Fibroblast of skin of left biceps (primary cell): ENCODE measurements at places on chromosomes 6 and 20.
A peak's percentile ranks its signal among the peaks of the same experiment; 100 is the strongest.

- DNase-seq, result no peak
Measured at GRCh38 chr6:44471271-44471981, 83.9 kb downstream of the CDC5L start.

- no peak for DNase-seq
Measured at GRCh38 chr6:53635322-53635721, 30.2 kb downstream of the KLHL31 start.

DNA sequence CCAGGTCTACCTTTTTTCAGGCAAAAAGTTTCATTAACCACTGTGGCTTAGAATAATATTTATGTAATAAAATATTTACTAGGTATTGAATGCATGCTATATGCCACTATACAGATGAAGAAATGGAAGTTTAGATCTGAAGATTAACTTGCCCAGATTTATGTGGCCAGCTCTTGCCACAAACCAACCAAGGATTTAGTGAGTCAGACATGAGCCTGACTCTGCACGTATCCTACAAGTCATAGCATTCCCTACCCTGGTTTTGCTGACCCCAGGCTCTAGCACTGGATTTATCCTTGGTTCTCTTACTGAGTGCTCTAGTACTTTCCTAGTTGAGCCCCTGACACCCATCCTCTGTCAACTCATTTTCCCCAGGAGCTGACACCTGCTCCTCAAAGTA, 75.4 kb downstream of the ANKEF1 start:
- DNase-seq, result no peak

DNA sequence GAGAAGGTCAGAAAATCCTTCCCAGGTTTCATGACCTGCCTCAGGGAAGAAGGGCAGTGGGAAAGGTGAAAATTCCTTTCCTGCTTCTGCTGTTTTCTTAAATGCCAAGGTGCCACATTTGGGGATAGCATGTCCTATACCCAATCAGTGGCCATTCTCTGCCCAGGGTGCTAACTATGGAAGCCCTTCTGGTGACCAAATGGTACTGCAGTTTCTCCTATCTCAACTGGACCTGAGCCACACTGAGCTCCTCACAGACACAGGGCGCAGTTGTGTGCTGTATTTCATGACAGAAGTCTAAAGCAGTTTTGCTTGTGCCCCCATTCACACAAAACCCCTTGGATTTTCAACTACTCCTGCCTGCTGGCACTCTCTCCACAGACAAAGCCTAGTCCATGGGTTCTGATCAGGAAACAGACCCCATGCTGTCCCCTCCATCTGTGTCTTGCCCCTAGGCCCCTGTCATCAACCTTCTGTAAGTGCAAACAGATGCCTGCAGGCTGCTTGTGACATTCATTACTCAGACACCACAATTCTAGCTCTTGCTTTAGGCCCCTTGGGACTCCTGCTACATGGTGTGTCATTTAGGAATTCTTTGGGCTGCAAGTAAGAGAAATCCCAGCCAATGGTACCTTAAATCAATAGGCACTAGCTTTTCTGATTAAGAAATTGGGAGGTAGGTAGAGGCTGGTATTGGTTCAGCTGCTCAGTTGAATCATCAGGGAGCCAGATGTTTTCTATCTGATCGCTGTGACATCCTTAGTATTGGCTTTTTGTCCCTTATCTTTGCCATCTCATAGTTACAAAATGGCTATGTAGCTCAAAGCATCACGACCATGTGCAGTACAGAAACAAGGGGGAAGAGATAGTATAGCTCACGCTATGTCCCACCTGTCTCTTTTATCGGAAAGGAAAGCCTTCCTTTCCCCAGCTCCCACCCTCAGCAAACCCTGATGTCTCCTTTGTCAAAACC, 147.8 kb downstream of the CD83 start:
- no peak for DNase-seq

DNA sequence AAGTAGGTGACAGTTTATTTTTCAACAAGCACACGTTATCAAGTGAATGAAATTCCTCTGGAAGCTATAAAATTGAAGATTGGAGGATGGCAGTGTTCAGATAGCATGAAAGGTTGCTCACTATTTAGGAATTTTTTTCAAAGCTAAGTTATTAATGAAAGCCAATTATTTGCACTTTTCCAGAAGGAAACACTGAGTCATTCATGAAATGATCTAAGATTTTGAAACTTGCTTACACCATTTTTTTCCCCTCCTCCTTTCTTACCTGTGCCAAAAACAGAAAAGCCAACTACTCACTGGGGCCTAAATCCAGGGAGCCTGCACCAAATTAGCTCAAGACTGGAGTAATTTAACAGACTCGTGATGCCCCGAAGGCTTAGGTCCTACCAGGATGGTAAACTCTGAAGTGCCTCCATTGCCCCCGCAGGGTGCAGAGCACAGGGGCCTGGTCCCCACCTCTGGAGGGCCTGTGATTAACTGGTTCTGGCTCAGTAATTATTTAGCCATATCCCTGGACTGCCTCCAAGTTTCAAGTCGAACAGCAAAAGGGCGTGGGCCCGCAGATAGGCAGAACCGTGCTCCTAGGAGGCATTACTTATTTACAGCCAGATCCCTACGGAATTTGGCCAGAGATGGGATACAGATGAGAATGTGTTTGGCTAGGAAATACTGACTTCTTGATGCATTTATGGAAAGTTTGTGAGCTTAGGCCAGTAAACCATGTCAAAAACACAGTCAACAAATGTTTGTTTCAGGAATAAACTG, 28.0 kb upstream of the ZNF217 start:
- peak; percentile 92 for DNase-seq

GRCh38 chr20:40663304-40663790, 25.7 kb downstream of the MAFB start:
- no peak for DNase-seq

DNA sequence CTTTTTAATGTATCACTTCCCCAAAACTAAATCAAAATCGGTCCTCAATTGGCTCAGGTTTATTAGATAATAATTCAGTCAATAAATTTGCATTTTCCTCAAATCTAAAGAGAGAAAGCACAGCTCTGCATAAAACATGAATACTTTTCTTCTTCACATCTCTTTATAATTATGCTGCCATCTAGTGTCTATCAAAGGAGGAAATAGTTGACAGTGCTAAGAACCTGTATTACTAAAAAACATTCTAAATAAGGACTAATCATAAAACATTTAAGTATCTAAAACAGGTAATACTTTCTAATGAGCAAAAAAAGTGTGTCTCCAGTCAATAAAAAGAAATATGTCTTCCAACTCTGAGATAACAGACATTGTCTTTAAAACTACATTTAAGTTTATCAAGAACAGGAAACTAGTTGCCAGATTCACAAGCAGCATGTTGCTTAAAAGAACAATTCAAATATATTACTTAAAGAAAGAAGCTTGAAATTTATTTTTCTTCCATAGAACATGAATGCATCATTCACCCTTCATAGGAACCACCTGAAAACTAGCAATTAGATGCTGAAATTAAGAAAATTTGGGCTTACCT, 56.5 kb upstream of the DST start:
- DNase-seq, result no peak

DNA sequence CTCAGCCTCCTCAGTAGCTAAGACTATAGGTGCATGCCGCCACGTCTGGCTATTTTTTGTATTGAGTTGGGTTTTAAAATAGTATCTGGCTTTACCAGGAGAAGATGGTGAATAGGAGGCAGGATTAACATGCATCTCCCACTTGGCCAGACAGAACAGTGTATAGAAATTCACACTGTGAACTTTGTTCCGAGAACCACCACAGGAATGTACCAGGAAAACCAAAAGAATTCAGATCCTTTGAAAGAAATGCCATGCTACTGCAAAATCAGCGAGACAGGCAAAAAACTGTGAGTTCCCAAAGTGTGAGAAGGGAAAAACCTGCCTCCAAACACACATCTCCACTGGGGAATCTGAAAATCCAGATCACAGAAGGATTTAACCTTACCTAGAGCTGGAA, 327.6 kb downstream of the NKAIN2 start:
- DNase-seq, result no peak

- peak; percentile 4 for DNase-seq
Measured at GRCh38 chr6:41286544-41287346, at the start of gene TREM1. Gene TREM1, minus strand, starts transcription at chr6:41286682. Its CDS starts 27 bp downstream, at chr6:41286655.

DNA sequence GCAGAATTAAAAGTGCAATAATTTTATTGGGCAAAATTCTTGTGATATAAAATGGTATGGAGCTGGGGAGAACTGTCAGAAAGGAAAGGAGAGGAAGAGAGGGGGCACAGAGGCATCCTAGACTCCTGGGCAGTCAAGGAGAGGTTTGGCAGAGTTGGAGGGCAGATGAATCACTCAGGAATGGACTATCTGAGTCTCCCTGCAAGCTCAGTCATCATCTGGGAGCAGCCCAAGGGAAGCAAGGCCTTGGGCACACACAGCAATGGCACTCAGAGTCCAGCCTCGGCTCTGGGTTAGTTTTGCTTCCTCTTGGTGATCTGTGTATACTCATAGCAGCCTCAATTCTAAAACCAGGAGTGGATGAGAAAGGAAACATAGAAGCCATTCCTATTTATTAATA, 67.2 kb downstream of the SLC22A1 start:
- DNase-seq, result no peak

DNA sequence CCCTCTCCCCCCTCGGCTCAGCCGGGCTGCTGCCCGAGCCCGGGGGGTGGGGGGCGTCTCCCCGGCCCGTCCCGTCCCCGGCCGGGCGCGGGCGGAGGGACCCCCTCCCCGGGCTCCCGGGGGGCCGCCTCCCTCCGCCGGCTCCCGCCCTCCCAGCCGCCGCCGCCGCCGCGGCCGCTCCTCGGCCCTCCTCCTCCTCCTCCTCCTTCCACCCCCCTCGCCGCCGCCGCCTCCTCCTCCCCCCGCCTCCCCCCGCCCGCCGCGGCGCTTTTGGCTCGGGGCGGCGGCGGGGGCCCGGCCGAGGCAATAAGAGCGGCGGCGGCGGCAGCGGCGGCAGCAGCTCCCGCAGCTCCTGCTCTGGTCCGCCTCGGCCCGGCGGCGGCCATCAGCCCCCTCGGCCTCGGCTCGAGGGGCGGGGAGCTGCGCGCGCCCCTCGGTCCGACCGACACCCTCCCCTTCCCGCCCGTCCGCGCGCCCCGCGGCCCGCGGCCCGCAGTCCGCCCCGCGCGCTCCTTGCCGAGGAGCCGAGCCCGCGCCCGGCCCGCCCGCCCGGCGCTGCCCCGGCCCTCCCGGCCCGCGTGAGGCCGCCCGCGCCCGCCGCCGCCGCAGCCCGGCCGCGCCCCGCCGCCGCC, 38.7 kb downstream of the GNAS start:
- peak; percentile 59 for DNase-seq

DNA sequence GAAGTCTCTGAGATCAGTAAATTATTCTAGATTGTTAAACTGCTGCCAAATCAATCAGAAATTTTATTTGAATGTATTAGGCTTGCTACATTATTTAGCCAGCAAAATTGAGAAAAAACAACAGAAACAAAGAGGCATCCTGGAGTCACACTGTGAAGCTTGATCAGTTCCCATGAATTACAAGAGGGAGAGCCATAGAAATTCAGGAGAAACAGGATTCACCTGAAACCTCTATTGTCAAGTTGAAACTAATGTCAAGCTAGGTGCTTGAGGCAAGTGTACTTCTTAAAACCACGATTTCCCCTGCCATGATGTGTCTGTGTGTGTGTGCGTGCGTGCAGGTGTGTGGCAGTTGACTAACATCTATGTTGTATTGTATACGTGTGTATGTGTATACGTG, 439.1 kb upstream of the NOX3 start:
- DNase-seq, result no peak

DNA sequence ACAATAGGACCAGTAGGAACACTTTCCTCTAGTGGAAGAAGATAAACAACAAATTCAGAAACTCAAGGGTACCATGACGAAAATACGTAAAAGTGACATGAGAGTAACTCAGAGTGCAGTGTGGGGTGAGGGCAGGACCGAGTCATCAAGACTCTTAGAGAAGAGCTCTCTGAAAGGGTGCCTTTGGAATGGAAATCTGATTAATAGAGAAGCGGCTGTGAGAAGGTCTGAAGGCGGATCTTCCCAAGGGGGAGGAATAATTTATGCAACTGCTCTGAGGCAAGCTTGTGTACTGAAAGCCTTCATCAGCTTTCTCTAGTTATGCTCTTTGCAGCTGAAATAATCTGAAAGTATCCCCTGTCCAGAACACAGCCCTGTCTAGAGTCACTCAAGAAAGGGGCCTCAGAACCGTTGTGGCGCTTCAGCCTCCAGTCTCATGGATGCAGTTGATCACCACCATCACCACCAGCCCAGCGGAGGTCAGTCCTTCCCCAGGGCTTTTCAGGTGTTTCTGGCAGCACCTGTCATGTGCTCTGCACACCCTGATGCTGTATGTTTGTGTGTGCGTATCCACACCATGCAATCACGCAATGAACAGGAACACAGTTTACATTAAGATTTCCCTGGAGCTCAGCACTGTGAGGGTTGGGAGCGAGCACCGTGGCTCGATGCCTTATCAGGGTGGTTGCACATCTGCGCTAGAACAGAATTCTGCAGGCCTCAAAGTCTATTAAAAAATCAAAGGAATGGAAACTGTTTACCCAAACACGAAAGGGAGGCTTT, 396.5 kb downstream of the SMOC2 start:
- DNase-seq, result no peak

DNA sequence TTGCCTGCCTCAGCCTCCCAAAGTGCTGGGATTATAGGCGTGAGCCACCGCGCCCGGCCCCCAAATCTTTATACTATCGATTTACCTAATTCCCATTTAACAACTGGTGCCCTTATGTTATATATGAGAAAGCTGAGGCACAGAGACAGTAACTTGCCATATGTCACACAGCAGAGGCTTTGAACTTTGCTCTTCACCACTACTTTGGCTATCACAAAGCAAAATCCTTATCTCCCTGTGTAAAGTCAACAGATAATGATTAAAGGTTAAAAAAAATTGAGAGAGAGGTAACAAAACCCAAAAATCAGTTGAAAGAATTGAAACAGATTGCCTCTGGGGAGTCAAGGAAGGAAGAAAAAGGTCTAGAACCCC, 22.3 kb downstream of the ILRUN start:
- DNase-seq, result no peak

DNA sequence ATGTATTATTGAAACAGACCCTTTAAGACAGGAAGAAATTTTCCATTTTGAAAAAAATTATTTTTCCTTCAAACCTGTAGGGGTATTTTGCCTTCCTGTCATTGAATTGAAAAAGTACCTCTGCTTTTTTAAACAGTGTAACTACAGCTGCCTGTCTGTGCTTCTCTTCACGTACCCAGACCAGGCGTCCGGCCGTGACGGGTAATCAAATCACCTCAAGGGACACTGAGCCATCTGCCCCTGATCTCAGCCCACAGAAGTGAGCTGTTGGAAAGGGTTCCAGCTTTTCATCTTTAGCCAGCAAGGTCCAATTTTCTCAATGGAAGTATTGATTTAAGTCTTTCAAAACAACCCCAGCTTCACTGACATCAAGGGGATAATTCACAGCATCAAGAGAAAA, 58.0 kb downstream of the SLC35D3 start:
- DNase-seq, result no peak

GRCh38 chr6:71908162-71908765, 21.9 kb downstream of the RIMS1 start:
- DNase-seq, result no peak

- DNase-seq, result no peak
Measured at GRCh38 chr20:51341581-51341980, 200.9 kb downstream of the NFATC2 start.
